Caco-2 (cell line): ENCODE measurements at places on chromosomes 7 and 10. TPM values are rescaled to one million over a fixed set of nuclear protein-coding genes. Genes with fewer than 3 reads are reported as not detected.

DNA sequence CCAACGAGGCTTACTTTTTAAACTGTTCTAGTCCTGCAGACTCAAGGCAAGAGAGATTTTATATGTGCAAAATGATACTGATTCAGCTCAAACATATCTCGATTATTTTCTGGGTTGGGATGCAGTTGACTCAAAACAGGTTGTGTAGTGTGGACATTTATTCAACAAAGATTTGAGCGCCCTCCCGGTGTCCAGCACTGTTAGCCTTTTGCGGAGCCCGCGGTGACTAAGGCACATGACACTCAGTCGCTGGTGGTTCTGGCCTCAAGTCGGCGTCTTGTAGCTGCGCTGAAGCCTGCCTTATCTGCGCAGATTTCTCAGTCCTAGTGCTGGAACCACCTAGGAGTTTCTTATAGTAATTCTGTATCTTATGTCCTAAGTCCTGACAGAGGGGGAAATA lies 938 bp upstream of the CADPS2 start:
- DNase-seq: peak; percentile 59

DNA sequence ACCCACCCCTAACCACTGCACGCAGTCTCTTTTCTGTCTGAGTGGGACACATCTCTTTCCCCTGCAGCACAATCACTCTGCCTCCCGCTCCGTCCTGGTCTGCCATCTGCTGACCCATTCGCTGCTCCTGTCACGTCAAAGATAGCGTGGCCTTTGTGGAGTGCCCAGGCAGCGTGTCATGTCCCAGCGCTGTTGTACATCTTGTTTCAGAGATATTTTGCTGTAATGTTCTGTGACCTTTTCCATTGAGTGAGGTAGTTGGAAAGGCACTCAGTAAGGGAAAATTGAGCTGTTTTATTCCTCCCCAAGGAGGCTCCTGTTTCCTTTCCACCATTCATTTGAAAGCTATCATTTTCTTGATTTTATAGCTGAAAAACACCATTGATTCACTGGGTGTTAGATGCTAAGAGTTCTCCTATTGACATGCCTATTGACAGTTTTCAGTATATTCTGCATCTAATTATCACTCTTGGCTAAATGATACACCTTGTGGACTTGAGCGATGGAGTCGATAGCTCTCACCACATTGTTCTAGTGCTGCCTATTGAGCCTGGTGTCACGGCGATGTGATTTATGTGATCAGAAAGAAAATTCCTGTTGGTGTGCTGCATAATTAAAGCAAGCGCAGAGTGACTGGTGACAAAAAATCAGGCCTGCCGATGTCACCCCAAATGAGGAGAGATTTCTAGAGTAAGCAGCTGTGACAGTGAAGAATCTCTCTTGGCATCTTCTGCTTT lies 372.6 kb downstream of the LRMDA start:
- DNase-seq: no peak

GRCh38 chr10:102763037-102763607 lies 19.4 kb downstream of the WBP1L start:
- no peak for DNase-seq

DNA sequence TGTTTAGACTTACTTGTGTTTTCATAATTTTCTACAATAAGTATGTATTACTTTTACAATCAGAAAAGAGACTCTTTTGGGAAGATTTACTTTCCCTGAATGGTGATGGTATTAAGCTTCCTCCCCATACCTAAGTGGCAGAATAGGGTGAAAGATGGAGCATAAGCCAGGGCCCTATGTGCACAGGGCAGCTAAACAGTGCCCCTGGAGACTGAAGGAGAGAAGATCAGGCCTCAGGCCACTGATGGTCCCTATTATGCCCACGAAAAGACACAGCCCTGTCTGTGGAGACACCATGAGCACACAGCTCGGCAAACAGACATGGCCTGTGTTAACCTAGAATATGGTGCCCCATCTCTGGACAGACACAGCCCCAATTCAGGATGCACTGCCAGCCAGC lies 139.4 kb downstream of the OAT start:
- DNase-seq: no peak

DNA sequence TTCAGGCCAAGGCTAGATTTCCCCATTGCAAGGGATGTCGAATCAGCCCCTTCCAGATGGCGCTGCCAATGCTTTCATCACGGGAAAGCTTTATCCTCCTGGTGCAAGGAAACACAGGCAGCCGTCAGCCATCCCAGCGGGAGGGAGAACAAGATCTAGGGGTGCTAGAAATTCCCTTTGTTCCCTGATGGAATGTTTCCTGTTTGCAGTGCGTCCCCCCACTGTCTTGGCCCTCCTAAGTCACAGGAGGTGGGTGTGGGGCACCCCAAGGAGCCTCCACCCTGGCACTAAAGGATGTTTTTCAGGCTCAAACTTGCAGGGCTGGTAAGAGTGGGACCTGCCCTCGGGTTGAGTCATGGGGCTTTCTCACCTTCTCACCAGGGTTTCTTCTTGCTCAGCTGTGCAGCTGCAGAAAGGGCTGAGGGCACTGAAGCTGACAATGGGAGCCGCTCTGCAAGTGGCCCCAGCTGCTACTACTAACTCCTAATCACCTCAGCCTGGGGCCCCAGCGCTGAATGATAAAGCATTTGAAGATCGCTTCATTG lies 103.6 kb downstream of the PRPF18 start:
- peak; percentile 21 for DNase-seq

DNA sequence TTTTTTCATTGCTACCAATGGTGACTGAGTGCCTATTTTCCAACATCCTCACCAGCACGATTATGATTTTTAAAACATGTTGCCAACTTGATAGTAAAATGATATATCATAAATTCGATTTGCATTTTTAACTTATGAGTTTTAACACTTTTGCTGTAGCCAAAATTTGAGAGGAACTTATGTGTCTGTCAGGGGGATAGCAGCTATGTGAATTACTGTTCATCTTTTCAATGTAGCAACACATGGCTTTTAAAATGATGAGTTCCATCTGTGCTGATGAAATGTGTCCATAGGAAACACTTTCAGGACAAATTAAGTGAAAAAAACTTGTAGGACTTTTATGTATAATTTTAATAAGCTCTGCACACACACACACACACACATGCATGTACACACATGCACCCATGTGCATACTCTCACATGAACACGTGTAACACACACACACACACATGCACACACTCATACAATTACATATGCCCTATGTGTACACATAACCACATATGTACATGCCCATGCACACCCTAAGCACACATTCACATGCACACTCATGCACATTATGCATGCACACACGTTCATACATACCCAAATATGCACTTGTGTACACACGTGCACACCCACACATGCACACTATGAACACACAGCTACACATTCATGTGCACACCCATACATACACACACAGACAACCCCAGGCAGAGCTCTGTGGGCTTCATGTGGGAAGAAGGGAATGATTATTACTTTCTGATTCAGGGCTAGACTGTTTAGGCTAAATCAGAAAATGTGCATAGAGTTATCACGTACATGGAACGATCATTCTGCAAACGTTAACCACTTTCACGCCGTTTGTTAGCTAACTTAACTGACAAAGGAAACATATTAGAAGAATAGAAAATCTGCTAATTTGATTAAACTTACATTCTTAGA lies 68.9 kb downstream of the C10orf143 start:
- DNase-seq: peak; percentile 15

Gene NT5C3A
- total RNA-seq: 32.6 and 38.9 TPM in 2 replicates

Gene TRIM50
- not detected in 2 replicates for total RNA-seq

DNA sequence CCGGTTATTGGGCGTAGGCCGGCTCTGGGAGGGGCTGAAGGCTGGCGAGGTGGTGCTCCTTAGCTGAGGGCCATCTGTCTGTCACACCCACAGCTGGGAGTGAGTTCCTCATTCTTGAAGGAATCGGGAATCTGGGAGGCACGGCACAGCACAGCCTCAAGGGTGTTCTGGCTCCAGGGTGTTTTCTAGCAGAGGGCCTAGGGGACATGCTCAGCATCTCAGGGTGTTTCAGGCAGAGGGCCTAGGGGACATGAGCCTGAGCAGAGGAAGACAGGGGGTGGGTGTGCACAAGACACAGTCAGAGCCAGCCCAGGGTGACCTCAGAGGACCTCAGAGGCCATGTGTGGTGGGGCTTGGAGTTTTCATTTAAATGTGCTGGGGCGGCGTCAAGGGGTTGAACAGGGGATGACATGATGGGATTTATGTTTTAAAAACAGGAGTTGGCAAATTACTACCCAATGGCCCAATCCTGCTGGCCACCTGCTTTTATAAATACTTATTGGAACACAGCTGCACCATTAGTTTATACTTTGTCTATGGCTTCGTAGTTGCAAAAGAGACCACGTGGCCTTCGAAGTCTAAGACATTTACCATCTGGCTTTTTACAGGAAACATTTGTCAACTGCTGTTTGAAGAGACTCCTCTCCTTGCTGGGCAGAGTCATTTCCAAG lies 121.6 kb downstream of the PRKAG2 start:
- no peak for DNase-seq

- no peak for DNase-seq
Observed at GRCh38 chr7:18123508-18124239, 96.0 kb upstream of the PRPS1L1 start.
